ENCODE measurements at places on chromosomes 7 and 10.

GRCh38 chr10:110498087-110498981, 627 bp downstream of the DUSP5 start:
- DNase-seq = no peak

GRCh38 chr10:75014516-75015230, 96.8 kb upstream of the SAMD8 start:
- DNase-seq = no peak

- DNase-seq = no peak
These were observed 115.7 kb downstream of the PARP12 start for GRCh38 chr7:139947021-139947420.

- no peak for DNase-seq
These were observed 100.8 kb downstream of the PRTFDC1 start for GRCh38 chr10:24851629-24852028.

GRCh38 chr7:93651603-93652159, 77.2 kb upstream of the CALCR start:
- DNase-seq = no peak

GRCh38 chr7:20113427-20114027, 103.7 kb downstream of the MACC1 start:
- no peak for DNase-seq

DNA sequence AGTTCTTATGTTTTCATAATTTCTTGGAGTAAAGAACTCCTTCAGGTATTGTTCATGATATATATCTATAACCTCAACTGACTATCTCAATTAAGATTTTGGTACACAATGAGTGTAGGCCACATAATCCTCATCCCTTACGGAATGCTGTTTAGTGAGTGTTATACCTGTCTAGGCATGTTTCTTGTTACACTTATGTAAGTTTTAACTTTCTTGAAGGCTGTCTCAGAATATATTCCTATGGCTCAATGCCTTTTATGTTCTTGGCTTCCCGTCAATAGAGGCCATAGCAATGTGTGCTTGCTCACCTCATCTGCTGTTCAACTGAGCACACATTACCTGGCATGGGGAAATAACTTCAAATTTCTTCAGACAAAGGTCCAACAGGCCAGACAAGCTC, 185.1 kb downstream of the CTTNBP2 start:
- no peak for DNase-seq

DNA sequence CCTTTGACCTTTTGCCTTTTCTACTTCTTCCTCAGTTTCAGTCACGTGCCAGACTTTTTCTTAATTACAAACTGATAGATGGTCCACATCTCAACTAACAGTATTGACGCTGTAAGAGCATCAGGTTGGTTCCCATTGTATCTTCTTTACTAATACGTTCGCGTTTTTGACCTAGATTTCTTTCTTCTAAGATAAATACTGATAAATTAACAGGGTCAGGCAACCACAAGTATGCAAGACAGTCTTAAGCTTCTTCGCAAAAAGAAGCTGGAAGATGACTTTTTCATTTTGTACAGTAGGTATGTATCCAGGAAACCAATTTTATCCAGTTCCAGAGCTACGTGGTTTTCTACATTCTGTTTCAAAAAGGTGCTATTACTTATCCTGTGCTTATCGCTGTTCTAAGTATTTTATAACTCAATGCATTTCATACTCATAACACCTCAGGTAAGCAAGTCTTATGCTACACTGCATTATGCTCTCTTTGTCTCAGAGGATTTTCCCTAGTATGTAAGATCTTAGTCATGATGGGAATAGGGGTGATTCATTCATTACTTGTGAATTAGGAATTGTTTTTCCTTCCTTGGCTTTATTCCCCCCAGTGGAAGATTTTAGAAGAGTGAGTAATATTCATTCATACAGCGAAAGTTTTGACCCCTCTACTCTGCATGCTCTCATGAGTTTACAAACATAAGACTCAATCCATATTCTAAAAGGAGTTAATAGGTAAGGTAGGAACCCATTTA, 955 bp downstream of the DUS4L start:
- DNase-seq = no peak

DNA sequence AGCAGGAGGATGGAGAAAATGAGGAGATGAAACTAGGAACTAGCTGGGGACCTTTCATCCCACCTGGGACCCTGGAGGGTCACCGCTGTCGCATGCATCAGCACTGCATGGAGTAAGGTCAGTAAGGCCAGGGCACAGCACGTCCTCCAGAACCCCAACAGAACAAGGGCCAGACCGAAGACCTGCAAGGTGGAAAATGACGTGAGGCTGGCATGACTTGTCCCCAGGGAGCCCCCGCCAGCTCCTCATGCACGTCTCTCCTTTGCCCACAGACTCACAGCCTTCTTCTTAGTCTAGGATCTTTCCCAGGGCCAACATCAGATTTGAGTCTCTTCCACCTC, 4.7 kb downstream of the ZNF488 start:
- no peak for DNase-seq

DNA sequence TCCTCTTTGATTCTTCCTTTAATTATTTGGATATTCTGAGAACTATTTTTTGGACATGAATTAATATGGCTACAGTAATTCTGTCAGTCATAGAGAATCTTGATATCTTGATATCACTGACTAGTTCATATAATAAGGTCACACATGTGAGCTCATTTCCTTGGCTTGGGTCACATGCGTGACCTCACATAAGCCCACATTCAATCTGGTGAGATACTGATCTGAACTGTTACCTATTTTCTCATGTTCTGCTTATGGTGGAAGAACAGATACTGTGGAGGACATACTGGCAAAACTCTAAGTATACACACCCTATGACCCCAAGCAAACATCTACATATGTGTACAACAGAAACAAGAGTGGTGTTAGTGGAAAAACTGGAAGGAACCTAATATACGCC, 44.1 kb downstream of the CUL2 start:
- no peak for DNase-seq

Data from stimulated activated CD4-positive, alpha-beta T cell treated with anti-CD3 and anti-CD28 coated beads, Interleukin-1b, Interleukin-23, amount 100 ng/mL, for 1 hour (primary cell).